Activated CD8-positive, alpha-beta T cell treated with anti-CD3 and anti-CD28 coated beads for 36 hours (primary cell): ENCODE measurements at places on chromosomes 2 and 18. TPM values are rescaled to one million over a fixed set of nuclear protein-coding genes. Genes with fewer than 3 reads are reported as not detected.

Gene C2orf15
- 1.4 TPM for total RNA-seq

Gene GPD2
- total RNA-seq = 33.5 TPM

Gene DNER
- total RNA-seq = not detected

Gene CYP27A1
- total RNA-seq = 0.14 TPM

Gene COL4A3
- total RNA-seq = not detected

Gene SPAST
- total RNA-seq = 13.5 TPM

Gene HOXD9
- total RNA-seq = not detected

GRCh38 chr2:84212611-84213314 is 246.3 kb downstream of the SUCLG1 start:
- peak; percentile 36 for DNase-seq

- DNase-seq = no peak
These were observed 404.4 kb downstream of the SOCS6 start for GRCh38 chr18:70693246-70693645.

DNA sequence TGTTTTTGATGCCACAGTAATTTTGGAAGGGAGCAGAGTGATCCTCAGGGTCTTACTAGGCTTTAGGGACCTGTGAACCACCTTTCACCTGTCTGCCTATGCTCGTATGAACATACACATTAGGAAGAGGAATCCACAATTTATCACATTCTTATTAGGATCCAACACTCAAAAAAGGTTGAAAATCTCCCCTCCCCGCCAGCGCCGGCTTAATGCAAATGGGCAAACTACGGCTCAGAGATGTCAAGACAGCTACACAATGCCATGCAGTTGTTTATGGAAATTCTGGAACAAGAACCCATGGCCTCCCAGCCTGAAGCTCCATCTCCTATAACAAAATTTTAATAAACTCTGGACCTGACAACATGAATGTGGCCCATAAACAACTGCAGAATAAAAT is 375.9 kb upstream of the ACVR2A start:
- DNase-seq = no peak

GRCh38 chr18:24534271-24534670 is 73.8 kb downstream of the HRH4 start:
- DNase-seq = no peak

GRCh38 chr2:197113275-197113711 is 186.8 kb upstream of the PGAP1 start:
- no peak for DNase-seq

DNA sequence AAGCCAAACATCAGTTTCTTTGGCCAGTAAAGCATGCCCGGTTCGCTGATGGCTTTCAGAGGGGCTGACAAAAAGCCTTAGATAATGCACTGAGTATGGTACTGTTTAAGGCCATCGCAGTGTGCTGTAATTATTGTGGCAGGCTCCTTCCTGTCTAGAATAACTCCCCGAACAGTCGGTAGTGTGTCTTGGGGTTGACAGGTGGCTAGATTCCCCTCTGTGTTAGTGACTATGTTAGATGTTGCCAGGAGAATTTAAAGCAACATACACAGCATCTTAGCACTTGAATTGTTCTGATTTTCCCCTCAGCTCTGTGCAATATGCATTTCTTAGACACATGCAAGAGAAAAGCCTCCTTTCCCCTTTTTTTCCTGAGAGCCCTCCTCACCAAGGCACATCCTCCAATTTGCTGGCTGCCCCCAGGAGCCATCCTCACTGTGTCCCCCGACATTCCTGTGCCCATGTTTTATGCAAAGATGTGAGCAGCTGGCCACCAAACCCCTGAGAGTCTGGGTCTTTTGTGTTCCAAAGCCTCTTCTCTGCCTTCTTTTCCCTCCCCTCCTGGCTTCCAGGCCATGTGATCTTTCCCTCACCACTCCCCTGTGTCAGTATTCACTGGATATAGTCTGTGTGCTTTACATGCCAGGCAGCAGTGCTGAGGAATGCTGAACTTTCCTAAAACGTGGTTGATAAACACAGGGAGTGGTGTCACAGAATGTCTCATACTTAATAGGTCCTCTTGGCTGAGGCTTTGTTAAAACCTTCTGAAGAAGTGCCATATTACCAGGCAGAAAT is 331.5 kb downstream of the HRH4 start:
- no peak for DNase-seq

- no peak for DNase-seq
These were observed 66.3 kb upstream of the TUBA3E start for GRCh38 chr2:130264501-130264900.

DNA sequence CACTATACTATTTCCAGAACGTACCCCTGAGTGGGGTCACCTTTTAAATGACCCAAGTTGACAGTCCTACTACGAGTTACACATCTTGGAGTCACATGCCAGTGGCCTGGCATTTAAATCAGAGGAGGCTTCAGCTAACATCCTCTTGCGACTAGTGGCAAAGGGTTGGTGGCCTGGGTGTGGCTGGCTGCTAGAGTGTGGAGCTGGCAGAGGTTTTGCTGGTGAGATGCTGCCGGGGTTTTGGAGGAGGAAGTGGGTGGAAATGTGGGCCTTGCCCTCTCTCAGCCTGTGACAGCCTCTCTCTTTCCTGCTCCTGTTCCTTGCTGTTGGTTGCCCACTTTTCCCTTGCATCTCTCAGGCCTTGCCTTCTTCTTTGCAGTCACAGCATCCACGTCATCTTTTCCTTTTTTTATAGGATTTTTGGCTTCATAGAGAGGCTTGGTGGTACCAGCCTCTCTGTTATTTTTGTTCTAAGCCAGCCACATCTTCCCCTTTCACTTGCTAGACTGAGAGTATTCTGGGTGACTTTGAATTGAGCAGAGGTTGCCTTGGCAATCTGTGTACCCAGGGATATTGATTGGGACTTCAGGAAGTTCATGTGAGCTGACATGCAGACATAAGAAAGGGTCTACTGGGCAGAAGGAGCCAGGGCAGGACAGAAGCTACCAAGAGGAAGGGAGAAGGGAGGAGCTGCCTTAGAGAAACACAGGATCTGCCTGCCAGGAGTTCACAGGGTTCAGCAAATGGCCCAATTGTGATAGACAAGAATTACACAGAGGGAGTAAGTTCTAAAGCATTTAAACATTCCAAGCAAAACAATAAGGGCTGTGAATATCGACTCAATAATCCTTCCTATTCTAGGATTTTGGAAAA is 55.4 kb downstream of the CDC42EP3 start:
- DNase-seq = peak; percentile 75

GRCh38 chr2:6959751-6960150 is 42.5 kb downstream of the RNF144A start:
- DNase-seq = no peak

GRCh38 chr2:74538881-74539339 is 9.2 kb downstream of the HTRA2 start:
- DNase-seq = no peak

GRCh38 chr2:203858176-203858575 is 9.4 kb upstream of the CTLA4 start:
- DNase-seq = peak; percentile 55

DNA sequence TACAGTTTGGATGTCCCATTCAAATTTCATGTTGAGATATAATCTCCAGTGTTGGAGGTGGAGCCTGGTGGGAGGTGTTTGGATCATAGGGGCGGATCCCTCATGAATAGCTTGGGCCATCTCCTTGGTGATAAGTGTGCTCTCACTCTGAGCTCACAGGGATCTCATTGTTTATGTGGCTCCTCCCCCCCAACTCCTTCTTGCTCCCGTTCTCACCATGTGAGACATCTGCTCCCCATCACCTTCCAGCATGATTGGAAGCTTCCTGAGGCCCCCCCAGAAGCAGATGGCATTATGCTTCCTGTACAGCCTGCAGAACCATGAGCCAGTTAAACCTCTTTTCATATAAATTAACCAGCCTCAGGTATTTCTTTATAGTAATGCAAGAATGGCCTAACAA is 3.0 kb upstream of the INPP1 start:
- DNase-seq = peak; percentile 20

DNA sequence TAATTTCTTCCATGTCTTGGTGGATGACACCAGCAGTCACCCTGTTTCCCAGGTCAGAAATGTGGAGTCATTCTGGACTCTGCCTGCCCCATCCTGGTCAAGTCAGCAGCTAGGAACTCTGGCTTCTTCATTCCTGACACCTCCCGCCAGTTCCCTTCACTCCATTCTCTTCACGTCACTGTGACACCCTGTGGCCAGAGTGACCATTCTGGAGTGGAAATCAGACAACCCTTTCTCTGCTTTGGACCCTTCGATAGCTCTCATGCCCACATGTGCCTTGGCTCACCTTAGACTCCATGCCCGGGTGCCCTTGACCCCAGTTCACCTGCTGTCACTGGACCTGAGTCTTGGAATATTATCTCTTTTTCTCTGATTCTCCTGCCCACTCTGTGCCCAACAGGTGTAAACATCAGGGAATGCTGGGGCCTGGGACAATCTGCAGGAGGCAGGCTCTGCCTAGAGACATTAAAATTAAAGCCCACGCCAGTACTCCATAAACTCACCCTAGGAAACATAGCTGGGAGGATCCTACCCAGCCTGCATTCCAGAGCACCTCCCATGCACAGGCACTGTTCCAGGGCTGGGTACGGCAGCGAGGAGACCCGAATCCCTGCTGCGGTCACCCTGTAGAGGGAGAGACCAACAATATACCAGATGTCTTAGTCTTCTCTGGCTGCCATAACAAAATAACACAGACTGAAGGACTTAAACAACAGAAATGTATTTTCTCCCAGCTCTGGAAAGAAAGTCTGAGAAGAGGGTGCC is 41.1 kb upstream of the FAHD2A start:
- no peak for DNase-seq

GRCh38 chr2:66443979-66444861 is 9.3 kb downstream of the MEIS1 start:
- no peak for DNase-seq

- DNase-seq = no peak
These were observed 435.7 kb downstream of the LRRTM4 start for GRCh38 chr2:77086478-77086877.

DNA sequence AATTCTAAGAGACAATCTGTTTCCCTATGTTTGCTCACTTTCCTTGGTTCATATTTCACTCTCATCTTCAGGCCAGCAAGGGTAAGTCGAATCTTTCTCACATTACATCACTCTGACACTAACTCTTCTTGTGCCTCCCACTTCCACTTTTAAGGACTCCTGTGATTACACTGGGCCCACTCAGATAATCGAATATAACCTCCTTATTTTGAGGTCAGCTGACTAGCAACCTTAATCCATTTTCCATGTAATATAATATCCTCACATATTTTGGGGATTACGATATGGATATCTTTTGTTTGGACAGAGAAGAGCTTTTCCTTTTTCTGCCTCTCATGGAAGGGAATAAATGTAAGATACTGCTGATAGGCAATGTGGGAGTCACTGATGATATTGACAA is 2015.7 kb upstream of the LRRTM1 start:
- DNase-seq = no peak

- no peak for DNase-seq
These were observed 48.8 kb downstream of the TCF7L1 start for GRCh38 chr2:85181844-85182456.

GRCh38 chr2:2942906-2943305 is 434.7 kb downstream of the EIPR1 start:
- no peak for DNase-seq

DNA sequence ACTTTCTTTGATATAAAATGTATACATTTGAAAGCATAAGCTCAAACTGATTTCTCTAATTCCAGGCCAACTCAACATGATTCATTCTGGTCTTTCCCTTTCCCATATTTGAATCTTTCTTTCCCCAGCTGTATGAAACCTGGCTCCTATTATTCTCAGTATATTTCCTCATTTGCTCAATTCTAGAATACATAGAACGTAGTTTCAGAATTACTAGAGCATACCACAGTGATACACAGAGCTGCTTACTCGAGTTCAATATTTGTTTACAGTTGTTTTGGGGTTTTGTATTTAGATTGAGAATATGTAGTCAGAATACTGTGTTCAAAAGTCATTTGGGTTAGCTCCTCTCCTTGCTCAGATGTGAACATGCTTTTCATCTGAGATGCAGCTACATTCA is 43.0 kb downstream of the TNFRSF11A start:
- DNase-seq = no peak

GRCh38 chr2:234029150-234029733 is 21.3 kb upstream of the SPP2 start:
- no peak for DNase-seq

GRCh38 chr2:100320547-100321178 is 1.6 kb downstream of the LONRF2 start:
- no peak for DNase-seq

- DNase-seq = no peak
These were observed 76.6 kb downstream of the EIPR1 start for GRCh38 chr2:3301001-3301400.

- no peak for DNase-seq
These were observed 1257.2 kb upstream of the CHAC2 start for GRCh38 chr2:52510432-52510831.

GRCh38 chr2:8632755-8633154 is 49.1 kb upstream of the ID2 start:
- DNase-seq = no peak

- DNase-seq = peak; percentile 7
These were observed 1.7 kb downstream of the EGR4 start for GRCh38 chr2:73291461-73292315.

DNA sequence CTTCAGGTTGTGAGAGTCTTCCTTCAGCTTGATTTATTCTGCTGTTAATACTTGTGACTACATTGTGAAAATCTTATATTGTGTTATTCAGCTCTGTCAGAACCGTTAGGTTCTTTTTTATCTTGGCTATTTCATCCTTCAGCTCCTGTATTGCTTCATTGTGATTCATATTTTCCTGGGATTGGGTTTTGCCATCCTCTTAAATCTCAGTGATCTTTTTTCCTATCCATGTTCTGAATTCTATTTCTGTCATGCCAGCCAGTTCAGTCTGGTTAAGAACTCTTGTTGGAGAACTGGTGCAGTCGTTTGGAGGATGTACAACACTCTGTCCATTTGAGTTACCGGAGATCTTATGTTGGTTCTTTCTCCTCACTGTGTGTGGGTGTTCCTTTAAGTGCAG is 19.1 kb downstream of the MSTN start:
- no peak for DNase-seq

DNA sequence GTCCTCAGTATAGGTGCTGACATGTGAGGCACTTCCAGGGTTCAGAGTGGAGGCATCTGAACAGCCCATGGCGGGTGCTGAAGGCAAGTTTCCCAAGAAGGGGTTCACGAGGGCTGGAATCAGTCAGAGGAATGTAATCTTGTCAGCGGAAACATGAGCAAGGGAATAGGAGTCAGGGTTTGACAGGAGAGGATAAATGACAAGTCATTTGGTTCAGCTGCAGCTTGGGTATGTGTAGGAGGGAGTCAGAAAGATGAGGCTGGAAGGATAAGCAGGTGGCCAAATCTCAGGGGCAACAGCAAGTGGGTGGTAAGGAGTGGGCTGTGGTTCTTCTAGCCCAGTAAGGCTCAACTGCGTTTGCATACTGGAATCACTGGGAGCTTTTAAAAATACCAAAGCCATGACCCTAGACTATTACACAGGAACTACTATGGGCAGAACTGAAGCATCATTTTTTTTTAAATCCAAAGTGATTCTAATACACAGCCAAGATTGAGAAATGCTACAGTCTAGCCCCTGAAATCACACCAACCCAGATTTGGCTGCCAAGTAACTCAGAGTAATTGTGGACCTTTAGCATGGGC is 41.8 kb upstream of the NAB1 start:
- no peak for DNase-seq
